Adrenal gland (tissue), 19 donors: ENCODE measurements at places on chromosomes 5 and 9. TPM values are rescaled to one million over a fixed set of nuclear protein-coding genes. Genes with fewer than 3 reads are reported as not detected.

DDX31 gene
- polyA plus RNA-seq: 7.6 TPM

INSL6 gene
- polyA plus RNA-seq: not detected

TRPM6 gene
- 0.16 TPM for polyA plus RNA-seq

EIF4E1B gene
- polyA plus RNA-seq: 0.37 TPM

KIF27 gene
- 2.1 TPM for polyA plus RNA-seq

FCHO2 gene
- 5.1 TPM for polyA plus RNA-seq

IL33 gene
- 32.2 TPM for polyA plus RNA-seq

FGF10 gene
- 1.0 TPM for polyA plus RNA-seq

NPM1 gene
- polyA plus RNA-seq: 1,386 TPM

HTR4 gene
- polyA plus RNA-seq: 0.38 TPM

TRIM41 gene
- 13.3 TPM for polyA plus RNA-seq

PCDH12 gene
- polyA plus RNA-seq: 4.5 TPM

ANKRD18A gene
- 0.07 TPM for polyA plus RNA-seq

NSG2 gene
- polyA plus RNA-seq: 11.8 TPM

SNCB gene
- 1.0 TPM for polyA plus RNA-seq

LCP2 gene
- polyA plus RNA-seq: 9.3 TPM

ANKRD34B gene
- polyA plus RNA-seq: 0.08 TPM

ARID3C gene
- not detected for polyA plus RNA-seq

TAF11L2 gene
- polyA plus RNA-seq: not detected

TMC1 gene
- polyA plus RNA-seq: not detected

SPDL1 gene
- 2.8 TPM for polyA plus RNA-seq

PCDHAC2 gene
- 0.07 TPM for polyA plus RNA-seq

PFN3 gene
- not detected for polyA plus RNA-seq

TAF11L5 gene
- polyA plus RNA-seq: not detected

BAAT gene
- polyA plus RNA-seq: 0.07 TPM
